ENCODE measurements at places on chromosomes 16 and 17. TPM values are rescaled to one million over a fixed set of nuclear protein-coding genes. Genes with fewer than 3 reads are reported as not detected.

GRCh38 chr16:16063683-16064082 is 114.3 kb downstream of the ABCC1 start:
- DNase-seq: no peak

The HYDIN gene
- total RNA-seq: 0.30 TPM

- peak; percentile 26 for DNase-seq
Observed at GRCh38 chr16:72050769-72051464, 3.4 kb upstream of the HP start.

GRCh38 chr16:1282324-1282973 is 26.6 kb downstream of the TPSD1 start:
- DNase-seq: peak; percentile 6

GRCh38 chr17:17975436-17975835 is 2.8 kb downstream of the DRC3 start:
- no peak for DNase-seq

The RPL23 gene
- total RNA-seq: 1,642 TPM

DNA sequence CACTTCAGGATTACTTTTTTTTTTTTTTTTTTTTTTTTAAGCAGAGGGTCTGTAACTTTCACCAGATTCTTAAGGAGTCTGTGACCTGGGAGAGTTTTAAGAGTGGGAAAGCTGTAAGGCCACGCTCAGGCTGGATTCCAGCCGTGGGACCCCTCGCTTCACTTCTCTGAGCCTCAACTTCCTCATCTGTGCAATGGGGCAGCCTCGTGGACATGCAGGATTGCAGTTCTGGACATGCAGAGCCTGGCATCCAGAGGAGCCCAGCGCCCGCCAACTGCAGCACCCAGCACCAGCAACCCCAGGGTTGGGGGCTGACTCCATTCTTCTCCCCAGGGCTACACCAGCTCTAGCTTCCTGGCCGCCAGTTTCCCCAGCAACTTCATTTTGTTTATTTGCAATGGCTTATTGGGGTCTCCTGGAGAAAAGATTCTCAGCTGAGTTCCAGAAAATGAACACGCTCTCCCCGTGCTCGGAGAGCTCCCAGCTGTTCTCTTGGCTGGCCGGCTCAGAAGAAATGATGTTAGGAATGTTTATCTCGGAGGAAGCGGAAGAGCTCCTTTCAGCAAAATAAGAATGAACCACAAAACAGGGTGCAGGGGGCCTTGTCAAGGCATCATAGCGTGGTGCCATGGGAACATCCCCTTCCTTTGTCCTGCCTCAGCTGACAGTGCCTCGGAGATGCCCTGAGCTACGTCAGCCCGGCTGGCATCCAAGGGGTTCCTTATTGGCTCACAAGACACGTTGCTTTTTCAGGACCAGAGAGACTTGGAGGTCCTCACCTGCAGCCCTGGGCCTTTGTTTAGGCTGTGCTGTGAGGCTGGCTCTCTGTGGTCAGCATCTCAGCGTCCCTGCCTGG is 22.9 kb upstream of the ZCCHC14 start:
- no peak for DNase-seq

The NKD1 gene
- total RNA-seq: 92.4 TPM

The DBNDD1 gene
- total RNA-seq: 1.2 TPM

- DNase-seq: no peak
Observed at GRCh38 chr16:85798901-85799496, 345 bp downstream of the EMC8 start.

DNA sequence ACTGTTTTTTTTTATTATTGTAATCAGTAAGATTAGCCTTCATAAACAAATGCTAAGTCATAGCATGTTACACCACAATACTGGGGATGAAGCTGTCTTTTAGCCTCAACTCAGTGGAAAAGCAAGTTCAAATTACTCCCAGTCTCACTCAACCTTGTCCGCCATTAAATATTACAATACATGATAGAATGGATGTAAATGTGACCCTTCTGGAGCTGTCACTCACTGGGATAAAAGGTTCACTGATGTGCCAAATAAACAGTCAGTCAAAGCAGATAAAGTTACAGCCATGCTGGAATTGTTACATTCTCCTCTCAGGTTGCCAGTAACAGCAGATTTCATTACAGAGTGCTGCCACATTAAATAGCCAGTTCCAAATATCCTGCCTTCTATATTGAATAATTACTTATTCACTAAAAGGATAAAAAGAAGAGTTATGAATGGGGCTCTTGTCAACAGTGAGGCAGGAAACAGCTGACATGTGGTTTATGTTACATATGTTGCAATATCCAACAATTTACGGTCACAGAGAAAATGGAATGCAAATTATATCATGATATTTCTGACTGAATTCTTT is 53.4 kb downstream of the BRIP1 start:
- DNase-seq: no peak

DNA sequence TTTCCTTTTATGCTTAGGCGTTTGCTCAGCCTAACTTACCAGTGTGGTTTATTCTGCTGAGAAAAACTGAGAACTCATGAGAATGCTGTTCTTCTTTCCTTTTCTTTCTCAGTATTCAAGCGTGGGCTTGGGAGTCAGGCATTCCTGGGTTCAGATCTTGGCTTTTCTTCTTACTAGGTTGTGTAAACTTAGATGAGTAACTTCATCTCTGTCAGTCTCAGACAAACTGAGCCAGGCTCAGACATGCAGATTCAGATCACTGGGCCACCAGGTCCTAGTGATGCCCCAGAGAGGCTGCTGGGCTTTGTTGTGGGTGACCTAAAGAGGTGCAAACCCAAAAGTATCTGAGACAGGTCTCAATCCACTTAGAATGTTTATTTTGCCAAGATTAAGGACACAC is 95.8 kb upstream of the MPHOSPH6 start:
- DNase-seq: no peak

GRCh38 chr16:31350275-31351005 is 4.5 kb upstream of the ITGAX start:
- DNase-seq: no peak

GRCh38 chr17:78716814-78717393 is 65.2 kb downstream of the CYTH1 start:
- DNase-seq: peak; percentile 53

- DNase-seq: no peak
Observed at GRCh38 chr17:68238871-68239253, 9.0 kb upstream of the AMZ2 start.

- DNase-seq: no peak
Observed at GRCh38 chr17:10087355-10087754, 111.1 kb downstream of the GAS7 start.

DNA sequence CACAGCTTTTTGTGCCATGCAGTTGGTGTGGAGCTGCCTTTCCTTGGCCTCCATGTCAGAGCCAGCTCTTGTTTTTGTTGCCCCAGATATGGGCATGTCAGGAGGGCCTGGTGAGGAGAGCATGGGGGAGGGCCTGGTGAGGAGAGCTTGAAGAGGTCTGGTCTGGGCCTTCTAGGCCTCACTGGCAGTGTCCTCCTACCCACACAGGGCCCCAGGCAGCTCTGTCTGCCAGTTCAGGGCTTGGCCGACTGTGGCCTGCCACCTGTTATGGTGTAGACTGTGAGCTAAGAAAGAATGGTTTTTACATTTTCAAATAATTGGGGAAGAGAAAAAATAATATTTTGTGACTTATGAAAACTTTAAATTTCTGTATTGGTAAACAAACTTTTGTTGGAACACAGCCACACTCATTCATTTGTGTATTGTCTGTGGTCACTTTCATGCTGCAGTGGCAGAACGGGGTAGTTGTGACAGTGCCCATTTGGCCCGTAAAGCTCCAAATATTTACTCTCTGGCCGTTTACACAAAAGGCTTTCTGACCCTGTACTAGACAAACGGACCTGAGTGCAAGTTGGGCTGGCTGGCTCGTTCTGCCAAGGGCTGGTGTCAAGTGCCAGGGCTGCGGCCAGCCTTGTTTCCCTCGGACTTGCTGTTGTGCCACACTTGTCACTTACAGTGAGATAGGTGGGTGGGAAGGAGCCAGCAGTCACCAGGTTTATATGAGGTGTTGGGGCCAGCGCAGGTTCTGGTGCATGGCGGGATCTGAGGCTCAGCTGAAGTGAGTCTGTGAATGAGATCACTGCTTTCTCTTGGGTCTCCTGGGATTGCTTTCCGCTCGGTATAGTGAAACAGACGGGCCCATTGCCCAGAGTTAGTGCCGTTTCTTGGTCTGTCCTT is 18.2 kb downstream of the PGS1 start:
- DNase-seq: no peak

The PHOSPHO1 gene
- 1.3 TPM for total RNA-seq

- DNase-seq: no peak
Observed at GRCh38 chr16:3812469-3813172, 67.9 kb downstream of the CREBBP start.

GRCh38 chr17:2595716-2596115 is 2.3 kb downstream of the PAFAH1B1 start:
- no peak for DNase-seq

DNA sequence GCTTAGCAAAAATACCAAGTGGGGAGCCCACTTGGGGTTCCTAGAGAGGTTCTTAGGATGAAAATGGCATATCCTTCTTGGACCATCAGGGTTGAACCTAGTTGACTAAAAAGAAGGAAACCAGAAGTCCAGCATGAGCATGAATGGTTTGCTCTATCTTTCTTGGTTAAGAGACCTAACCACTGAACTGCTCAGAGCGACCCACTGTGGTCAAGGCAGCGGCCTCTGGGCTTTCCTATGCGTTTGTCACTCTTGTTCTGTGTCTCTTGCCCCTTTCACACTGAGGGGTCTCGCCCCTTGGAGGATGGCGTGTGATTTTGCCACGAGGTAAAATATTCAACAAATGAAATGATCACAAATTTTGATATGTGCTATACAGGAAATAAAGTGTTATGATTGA is 526 bp upstream of the BORCS6 start:
- DNase-seq: no peak

DNA sequence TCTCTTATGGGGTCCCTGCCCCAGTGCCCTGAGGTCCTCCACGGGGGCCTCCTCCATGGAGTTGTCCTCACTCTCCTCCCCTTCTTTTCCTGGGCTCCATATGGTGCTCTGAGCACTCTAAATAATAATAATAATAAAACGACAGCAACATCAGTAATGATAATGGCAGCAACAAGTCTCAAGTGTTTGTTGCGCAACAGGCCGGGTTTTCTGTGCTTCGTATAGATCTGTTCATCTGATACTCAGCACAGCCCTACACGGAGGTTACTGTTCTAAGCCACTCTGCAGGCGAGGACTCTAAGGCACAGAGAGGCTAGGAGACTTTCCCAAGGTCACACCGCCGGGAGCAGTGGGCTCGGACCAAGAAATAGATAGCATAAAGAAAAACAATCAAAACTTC is 13.7 kb downstream of the CIBAR2 start:
- DNase-seq: no peak

The PLSCR3 gene
- 55.5 TPM for total RNA-seq

GRCh38 chr16:74817851-74818250 is 43.2 kb upstream of the FA2H start:
- DNase-seq: no peak

The TENT4B gene
- total RNA-seq: 18.6 TPM

DNA sequence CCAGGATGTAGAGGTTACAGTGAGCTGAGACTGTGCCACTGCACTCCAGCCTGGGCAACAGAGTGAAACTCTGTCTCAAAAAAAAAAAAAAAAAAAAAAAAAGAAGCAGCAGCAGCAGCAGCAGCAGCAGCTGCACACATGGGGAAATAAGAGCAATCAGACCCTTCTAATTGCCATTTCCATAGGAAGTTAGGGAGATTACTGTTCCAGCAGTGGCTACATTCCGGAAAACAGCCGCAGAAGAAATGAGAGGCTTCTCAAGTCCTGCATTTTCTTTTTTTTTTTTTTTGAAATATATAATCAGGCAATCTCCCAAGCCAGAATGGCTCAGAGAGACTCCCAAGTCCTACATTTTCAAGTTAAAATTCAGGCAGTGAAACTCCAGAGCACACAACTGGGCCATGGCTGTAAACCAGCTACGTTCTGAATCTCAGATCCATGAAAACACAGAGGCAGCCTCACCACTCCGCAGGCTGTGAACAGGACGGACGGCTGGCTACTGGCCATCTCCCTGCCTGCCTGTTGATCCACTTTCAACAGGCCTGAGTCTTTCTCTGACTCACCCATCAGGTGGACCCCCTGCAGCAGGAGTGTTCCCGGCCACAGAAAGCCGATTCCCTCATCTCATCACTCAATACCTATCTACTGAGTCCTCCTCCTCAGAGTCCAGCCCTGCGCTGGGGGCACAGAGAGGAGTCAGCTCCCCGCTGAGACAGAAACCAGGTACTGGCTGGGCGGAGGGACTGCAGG is 15.0 kb downstream of the TRPV1 start:
- peak; percentile 7 for DNase-seq

The CCL4 gene
- total RNA-seq: 1.9 TPM

GRCh38 chr17:28812748-28813377 is 29.7 kb downstream of the FAM222B start:
- no peak for DNase-seq

The TEX14 gene
- 0.21 TPM for total RNA-seq

The CCT6B gene
- 0.90 TPM for total RNA-seq

DNA sequence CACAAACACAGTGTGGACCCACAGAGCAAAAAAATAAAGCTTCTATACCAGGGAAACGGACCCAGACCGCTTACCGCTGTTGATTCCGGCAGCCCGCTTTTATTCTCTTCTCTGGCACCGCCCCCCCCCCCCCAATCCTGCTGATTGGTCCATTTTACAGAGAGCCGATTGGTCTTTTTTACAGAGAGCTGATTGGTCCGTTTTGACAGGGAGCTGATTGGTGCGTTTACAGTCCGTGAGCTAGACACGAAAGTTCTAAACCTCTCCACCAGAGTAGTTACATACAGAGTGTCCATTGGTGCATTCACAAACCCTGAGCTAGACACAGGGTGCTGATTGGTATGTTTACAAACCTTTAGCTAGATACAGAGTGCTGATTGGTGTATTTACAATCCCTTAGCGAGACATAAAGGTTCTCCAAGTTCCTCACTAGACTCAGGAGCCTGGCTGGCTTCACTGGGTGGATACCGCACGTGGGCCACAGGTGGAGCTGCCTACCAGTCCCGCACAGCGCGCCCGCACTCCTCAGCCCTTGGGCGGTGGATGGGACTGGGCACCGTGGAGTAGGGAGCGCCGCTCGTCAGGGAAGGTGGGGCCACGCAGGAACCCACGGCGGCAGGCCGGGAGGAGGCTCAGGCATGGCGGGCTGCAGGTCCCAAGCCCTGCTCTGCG is 92.4 kb downstream of the HAPSTR1 start:
- DNase-seq: no peak

The GALR2 gene
- not detected for total RNA-seq

- no peak for DNase-seq
Observed at GRCh38 chr17:62030264-62030663, 34.8 kb downstream of the MED13 start.

DNA sequence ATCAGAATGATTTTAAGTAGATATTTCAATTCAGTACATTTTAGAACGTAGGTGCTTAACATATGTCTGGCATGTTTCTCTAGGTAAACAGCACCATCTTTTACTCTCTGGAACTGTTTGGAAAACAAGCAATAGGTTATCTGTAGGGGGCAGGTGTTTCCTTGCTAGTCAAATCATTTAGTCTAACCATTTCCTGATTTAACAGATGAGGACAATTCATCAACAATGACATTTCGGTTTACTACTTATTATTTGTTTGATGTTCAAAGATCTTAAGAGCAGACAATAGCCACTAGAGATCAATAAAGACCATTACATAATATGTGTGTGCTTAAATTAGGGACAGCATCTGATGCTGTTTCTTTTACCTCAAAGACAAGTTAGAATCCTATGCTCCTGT is 173.1 kb downstream of the CEP112 start:
- no peak for DNase-seq

The CHD9NB gene
- 16.4 TPM for total RNA-seq

The KRTAP1-5 gene
- total RNA-seq: not detected
